MG63 (cell line): ENCODE measurements at places on chromosomes 1 and 21. TPM values are rescaled to one million over a fixed set of nuclear protein-coding genes. Genes with fewer than 3 reads are reported as not detected.

GRCh38 chr1:15341228-15341627, 68.5 kb upstream of the EFHD2 start:
- no peak for DNase-seq

DNA sequence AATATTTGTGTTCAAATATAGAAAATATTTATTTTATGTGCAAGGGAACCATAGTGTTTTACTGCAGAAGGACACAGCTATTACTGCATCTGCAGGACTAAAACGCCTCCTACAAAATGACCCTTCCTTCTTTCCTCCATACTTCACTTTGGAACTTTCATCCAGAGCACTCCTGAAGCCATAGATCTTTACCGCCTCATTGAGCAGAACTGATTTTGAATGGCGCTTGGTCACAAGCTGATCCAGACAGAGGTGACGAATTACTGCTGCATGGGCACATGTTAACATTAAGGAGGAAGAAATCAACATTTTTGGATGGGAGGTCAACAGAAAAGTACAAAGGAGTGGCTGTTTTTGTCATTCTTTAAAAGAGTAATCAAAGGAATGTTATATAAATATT, 931.6 kb downstream of the NCAM2 start:
- no peak for DNase-seq

GRCh38 chr1:175537571-175537970, 205.8 kb downstream of the TNR start:
- DNase-seq: no peak

DNA sequence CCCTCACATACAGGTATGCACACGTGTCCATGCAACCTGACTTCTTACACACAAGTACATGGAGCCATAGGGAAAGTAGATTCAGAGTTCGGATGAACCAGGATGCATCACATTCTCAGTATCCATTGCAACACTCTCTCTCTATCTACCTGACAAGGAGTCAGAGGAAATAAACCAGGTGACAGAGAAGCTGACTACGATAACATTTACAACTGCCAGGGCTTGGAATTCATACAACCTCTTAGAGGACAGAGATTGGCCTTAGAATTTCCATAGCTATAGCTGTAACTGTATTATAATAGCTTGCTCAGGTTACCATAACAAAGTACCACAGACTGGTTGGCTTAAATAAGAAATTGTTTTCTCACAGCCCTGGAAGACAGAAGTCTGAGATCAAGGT, 116.9 kb upstream of the PALMD start:
- no peak for DNase-seq

GRCh38 chr1:36034692-36035091, 49.2 kb upstream of the TEKT2 start:
- DNase-seq: no peak

GRCh38 chr1:115136706-115137105, 47.4 kb upstream of the TSPAN2 start:
- DNase-seq: no peak

GRCh38 chr21:21921410-21922232, 923.4 kb downstream of the NCAM2 start:
- DNase-seq: no peak

DNA sequence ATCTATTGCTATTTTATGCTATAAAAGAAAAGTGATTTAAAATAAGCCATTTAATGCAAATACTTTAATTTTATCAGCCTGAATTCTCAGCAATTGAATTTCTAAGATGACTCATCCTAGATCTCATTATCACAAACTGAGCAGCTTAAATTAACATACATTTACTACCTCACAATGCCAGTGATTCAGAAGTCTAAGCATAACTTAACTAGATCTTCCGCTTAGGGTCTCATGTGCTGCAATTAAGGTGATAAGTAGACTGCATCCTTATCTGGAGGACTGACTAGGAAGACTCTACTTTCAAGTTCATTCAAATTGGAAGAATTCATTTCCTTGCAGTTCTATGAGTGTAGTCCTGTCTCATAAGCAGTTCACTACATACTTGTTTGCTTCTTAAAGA, 286.6 kb downstream of the COL11A1 start:
- no peak for DNase-seq

GRCh38 chr1:180094705-180095295, 59.9 kb upstream of the QSOX1 start:
- DNase-seq: no peak

GRCh38 chr1:228745497-228745896, 10.2 kb downstream of the RHOU start:
- DNase-seq: no peak

ABCA4 gene
- 1.7 and 4.8 TPM in 2 replicates for total RNA-seq

ZBTB8A gene
- 2.6 and 3.2 TPM in 2 replicates for total RNA-seq
